ENCODE measurements at places on chromosomes 11 and 22.

DNA sequence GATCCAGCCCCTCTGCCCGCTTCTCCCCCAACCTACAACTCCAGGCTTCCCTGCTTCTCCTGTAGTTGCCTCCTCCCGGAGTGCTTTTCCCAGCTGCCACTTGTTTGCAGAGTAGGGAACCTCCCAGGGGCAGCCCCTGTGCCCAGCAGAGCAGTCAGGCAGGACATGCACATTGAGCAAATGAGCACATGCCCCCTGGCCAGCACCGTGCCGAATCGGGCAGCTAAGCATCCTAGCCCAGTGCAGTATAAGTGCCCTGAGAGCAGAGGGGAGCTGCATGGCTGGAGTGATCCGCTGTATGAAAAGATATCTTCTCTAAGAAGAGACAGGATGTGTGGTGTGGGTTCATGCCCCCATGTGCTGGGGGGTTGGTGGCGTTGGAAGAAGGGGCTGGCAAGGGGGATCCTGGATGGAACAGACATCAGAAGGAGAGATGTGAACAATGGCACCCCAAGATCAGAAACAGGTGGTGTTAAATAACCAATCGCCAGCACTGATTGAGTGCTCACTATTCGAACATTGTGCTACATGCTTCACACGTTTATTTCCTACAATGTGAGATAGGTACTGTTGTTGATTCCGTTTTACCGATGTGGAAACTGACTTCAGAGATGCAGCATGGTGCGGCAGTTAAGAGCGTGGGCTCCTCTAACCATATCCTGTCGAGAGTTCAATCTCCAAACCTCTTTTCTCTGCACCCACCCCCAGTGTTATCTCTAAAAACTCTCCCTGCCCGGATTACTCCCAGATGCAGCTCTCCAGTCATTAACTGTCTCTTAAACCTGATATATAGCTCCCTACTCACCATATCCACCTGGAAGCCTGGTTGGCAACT, 1.2 kb downstream of the AIP start:
- peak; percentile 64 for DNase-seq

GRCh38 chr11:117610045-117610444, 187.0 kb downstream of the DSCAML1 start:
- peak; percentile 40 for DNase-seq

DNA sequence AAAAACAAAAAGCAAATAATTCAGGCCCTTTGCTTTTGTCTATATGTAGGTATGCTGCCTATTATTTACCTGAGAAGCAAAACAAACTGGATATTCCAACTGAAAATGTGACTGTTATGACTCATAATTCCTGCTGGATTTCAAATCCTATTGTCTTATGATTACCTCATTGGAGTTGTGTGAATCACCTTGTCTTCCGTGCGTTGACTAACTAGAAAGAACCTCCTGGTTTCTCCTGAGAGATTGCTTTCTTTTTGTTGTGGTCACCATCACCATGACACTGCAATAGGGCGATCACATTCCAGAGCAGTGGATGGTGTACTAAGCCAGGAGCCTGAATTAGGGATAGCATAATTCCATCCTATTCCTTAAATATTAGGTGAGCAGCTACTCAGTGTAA, 23.0 kb upstream of the EXPH5 start:
- no peak for DNase-seq

DNA sequence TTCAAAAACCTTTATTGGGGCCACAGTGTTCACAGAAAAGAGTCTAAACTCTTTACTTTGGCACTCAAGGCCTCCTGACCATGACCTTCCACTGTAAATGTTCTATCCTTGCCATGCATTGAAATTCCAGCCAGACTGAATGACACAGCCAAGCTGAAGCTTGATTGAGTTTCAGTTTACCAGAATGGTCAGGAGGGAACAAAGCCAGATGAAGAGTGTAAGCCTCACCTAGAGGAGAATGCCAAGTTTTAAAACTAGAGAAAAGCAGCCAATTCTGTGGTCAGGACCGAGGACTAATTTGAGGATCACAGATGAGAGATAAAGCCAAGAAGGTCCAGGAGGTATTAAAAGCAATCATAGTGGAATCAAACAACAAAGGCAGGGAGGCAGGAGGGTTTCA, 215.3 kb downstream of the KCNA4 start:
- no peak for DNase-seq

- no peak for DNase-seq
These were observed 192.0 kb upstream of the NAV2 start for GRCh38 chr11:19520681-19521080.

GRCh38 chr11:112451250-112451649, 190.6 kb upstream of the PLET1 start:
- no peak for DNase-seq

GRCh38 chr11:69707176-69707575, 3.4 kb upstream of the FGF19 start:
- no peak for DNase-seq

GRCh38 chr22:35726398-35726797, 8.7 kb downstream of the APOL5 start:
- DNase-seq = no peak

DNA sequence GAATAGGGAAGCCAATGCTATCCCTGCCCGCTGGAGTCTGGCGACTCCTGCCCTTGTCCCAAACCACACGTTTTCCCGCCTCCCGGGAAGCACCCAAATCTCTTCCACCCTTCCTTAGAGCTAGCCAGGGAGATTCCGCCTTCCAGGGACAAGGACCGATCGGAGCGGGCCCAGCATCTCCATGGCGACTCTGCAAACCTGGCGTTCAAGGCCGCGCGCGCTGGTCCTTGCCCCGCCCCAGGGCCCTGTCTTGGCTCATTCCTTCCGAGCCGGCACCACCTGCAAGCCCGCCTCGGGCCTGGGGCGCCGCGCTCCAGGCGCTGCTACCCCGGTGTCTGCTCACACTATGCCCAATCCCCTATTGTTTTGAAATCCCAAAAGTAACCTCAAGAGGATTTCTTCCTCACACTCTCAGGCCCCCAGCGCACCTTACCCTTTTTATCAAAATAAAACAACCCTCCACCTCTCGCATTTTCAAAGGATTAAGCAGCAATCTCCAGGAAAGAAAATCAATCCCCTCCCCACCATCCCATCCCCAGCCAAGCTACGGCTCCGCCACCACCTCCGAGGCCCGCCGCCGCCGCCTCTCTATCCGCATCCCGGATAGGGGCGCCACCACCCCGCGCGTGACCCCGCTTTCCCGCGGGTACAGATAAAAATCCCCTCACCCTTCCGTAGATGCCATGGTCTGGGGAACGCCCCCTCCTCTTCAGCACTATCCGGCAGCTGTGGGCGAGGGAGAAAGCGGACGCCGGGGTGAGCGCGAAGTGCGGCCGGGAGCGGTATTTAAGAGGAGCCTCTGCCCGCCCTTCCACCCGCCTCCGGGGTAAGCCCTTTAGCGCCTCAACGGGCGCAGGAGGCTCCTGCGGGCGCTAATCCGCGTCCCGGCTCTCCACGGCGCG, 825 bp downstream of the SLC1A2 start:
- DNase-seq = peak; percentile 32

DNA sequence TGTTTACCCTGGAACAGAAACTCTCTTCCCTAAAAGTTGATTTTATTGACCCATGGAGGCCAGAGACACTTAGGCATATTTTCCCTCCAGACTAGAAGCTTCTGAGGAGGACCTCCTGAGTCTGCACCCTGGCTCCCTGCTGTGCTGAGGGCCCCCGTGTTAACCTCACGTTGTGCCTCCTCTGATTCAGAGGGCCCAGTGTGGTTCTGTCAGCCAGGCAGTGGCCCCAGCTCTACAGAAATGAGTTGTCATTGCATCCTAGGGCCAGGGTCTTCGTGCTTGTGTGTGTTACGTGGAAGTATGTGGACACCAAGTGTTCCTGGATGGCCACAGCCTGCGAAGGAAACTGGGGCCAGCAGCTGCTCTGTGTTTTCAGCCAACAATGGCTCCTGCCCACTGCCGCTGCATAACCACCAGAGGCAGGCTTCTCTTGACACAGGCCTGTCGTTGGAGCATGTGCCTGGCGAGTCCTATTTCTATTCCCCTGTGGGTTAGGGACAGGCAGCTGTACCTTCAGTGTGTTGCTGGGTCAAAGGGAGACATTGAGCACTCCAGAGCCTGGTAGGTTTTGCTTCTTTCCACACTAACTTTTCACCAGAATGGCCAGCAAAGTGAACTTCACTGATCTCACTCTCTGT, 44.5 kb downstream of the MED15 start:
- DNase-seq = peak; percentile 80

DNA sequence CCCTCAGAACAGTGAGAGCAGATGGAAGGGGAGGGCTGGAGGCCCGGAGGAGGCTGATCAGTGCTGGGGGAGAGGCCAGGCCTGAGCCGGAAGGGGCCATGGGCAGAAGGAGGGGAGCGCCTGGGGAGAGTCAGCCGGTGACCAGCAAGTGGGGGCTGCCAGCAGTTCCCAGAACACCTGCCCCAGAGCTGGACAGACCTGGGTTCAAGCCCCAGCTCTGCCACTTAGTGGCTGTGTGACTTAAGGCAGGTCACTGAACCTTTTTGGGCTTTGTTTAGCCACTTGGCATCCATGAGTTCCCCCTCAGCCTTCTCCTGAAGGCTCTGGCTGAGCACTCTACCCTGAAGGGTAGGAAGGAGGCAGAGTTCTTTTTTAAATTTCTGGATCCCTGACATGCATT, 17.4 kb downstream of the WNT11 start:
- no peak for DNase-seq

DNA sequence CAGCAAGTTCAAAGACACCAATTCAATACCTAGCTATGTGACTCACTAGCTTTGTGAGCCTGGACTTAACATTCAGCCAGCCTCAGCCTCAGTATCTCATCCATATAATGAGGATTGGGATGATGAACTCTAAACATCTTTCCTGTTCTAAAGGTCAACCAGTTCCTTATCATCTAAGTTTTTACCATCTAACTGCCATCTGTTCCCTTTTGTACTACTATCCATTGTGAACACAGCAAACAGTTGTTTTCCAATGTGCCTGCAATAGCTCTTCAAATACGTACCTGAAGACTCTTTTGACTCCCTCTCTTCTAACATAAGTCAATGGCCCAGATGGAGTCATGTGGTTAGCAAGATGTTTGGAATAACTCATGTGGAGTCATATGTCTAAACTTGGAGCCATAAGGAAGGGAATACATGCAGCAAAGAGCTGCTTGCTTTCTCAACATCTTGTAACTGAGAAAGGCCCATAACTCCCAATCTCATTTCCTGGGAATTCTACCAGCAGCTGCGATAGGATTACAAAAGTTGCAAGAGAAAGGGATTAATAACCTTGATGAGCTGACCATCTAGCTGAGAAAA, 19.4 kb downstream of the SYTL2 start:
- no peak for DNase-seq

- no peak for DNase-seq
These were observed 541.4 kb upstream of the CCDC90B start for GRCh38 chr11:83827520-83827919.

DNA sequence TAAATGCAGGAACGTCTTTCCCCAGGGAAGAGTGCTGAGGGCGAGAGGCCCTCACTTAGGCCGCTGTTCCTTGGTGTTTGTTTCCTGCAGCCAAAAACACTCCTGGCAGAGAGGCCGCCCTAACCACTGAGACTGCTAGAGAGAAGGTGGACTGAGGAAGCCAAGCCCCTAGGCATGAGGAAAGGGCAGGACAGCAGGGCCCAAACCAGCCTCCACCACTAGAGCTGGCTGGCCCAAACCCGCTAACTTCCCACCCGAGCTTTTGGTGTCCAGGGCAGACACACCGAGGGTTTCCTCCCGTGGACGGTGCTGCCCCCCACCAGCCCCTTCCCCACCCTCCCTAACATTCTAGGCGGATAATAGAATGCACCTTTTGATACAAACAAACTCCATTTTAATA, 6.0 kb downstream of the FGF19 start:
- DNase-seq = no peak

- DNase-seq = no peak
These were observed 494 bp downstream of the ZDHHC5 start for GRCh38 chr11:57668434-57668782.

- DNase-seq = no peak
These were observed 15.0 kb upstream of the SORL1 start for GRCh38 chr11:121437018-121437685.

DNA sequence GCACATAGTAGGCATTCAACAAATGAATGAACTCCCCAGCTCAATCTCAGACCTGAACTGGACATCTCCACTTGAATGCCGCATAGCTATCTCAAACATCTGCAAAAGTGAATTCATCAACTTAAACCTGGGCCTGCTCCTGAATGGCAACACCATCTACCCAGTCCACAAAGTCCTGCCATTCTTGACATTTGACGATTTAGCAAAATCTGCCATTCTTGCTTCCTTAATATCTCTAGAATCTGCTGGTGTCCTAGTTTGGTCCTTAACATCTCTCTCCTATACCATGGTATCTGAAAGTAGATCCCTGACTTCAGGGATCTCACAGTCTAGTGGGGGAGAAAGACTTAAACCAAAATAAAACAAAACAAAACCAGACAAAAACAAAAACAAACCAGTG, 12.4 kb upstream of the HPX start:
- DNase-seq = no peak

- DNase-seq = no peak
These were observed 319.7 kb downstream of the CTTN start for GRCh38 chr11:70717936-70718595.

GRCh38 chr11:119120639-119121007, 757 bp upstream of the HINFP start:
- no peak for DNase-seq

DNA sequence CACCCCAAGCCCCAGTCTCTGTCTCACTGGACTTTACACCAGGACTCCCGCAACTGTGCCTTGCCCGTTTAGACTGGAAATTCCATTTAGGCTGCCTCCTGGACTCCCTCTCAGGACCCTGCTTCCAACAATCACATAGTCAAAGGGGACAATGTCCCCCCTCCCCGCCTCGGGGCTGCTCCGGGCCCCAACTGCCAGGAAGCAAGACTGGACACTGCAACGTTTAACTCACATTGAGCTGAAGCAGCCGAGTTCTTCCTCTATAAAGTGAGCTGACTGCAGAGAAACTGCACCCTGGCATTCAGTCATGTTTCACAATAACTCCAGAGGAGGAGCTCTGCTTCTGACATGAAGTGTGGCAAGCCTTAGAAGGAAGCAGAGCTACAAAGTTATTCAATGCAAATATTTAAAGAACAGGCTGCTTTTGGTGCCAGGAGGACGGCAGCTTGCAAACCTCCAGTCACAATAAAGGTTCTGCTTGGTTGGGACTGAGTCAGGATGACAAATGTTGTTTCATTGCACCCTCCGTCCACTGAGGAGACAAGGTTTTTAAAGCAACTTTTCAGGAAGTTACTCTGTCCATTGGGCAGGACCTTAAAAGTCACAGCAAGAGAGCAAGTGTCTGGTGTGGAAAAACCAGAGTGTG, 19.9 kb downstream of the PACSIN2 start:
- DNase-seq = no peak

- no peak for DNase-seq
These were observed 57.6 kb downstream of the NAV2 start for GRCh38 chr11:19770277-19770676.

DNA sequence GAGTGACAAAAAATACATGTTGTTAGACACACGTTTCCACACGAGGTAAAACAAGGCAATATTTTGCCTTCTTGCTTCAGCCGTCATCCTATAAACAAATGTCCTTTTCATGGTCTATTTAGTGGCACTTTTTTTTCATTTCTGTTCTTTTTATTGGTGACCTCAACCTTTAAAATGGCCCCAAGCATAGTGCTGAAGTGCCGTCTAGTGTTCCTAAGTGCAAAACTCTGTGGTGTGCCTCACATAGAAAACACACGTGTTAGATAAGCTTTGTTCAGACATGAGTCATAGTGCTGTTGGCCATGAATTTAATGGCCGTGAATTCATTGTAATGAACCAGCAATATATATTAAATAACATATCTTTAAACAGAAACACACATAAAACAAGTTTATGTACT, 15.6 kb downstream of the OVCH2 start:
- DNase-seq = no peak

Measured in stimulated activated CD8-positive, alpha-beta memory T cell treated with anti-CD3 and anti-CD28 coated beads, Interleukin-4, amount 100 ng/mL, for 48 hours (primary cell).